ENCODE measurements at places on chromosomes 6 and 20.

- no peak for DNase-seq
Measured at GRCh38 chr20:16777126-16777525, 29.0 kb downstream of the OTOR start.

DNA sequence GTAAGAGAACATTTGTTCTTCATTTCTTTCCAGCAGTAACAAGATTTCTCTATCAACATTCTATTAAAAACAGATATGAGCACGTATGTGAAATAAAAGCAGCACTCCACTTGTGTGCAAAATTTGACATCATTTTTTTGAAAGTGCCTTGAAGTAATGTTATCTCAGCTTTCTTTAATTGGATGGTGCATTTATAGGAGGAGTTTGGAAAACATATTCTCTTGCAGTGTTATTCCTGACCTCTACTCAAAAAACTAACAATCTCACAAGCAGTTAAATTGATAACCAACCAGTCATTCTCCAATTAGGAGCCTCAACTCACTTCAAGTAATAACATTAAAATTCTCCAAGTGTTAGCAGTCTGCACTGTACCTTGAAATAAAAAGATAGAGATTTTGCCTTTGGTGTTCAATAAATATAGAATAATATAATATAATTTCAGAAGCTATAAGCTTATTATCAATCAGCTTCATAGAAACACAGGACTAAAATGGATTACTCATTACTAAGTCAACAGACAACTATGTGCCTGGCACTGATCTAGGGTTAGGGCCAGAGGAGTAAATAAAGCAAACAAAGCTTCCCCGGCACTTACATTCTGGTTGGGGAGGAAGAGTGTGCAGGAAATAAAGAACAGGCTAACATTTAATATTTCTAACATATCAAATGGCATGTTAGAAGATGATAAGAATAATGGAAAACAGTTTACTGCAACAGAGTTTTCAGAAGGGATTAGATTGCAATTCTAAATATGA, 149.0 kb upstream of the SGK1 start:
- no peak for DNase-seq

- no peak for DNase-seq
Measured at GRCh38 chr6:16681260-16681873, 79.9 kb downstream of the ATXN1 start.

DNA sequence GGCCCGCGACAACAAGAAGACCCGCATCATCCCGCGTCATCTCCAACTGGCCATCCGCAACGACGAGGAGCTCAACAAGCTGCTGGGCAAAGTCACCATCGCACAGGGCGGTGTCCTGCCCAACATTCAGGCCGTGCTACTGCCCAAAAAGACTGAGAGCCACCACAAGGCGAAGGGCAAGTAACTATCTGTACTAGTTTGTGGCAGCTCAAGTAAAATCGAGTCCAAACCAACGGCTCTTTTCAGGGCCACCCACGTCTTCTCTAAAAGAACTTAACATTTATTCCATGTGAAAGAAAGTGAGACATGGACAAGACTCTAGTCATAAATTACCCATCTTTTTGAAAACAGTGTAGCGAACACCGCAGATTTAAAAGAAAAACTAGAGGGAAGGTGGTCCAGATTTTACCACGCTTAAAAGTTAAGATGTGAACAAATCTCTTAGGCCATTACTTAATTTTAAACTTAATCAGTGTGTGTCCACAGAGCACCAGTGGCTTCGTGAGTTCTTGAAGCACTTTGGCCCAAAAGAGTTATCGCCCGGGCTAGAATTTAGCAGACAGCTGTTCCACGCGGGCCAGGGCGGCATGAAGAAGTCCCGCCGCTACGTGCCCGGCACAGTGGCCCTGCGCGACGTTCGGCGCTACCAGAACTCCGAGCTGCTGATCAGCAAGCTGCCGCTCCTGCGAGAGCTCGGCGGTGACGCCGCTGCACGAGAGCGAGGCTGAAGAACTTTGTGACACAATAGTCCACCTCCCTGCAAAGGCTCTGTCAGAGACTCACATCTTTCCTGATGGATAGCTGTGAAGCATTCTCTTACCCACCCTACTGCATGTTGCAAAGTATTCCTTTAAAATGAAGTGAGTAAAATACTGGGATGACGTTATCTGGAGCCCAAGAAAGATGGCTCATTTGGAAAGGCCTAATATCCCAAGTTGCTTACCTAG, 113.9 kb upstream of the PRSS16 start:
- DNase-seq = peak; percentile 92

DNA sequence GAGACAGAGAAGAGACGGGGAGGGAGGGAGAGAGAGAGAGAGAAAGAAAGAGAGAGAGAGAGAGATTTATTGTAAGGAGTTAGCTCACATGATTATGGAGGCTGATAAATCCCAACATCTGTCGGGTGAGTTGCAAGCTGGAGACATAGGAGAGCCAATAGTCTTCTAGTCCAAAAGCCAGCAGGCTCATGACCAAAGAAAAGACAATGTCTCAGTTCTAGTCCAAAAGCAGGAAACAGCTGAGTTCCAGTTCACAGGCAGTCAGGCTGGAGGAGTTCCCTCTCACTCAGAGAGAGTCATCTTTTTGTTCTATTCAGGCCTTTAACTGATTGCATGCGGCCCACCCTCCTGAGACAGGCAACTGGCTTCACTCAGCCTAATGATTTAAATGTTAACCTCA, 416.6 kb downstream of the PREX1 start:
- no peak for DNase-seq

GRCh38 chr6:3450888-3451287, 6.0 kb downstream of the SLC22A23 start:
- no peak for DNase-seq

DNA sequence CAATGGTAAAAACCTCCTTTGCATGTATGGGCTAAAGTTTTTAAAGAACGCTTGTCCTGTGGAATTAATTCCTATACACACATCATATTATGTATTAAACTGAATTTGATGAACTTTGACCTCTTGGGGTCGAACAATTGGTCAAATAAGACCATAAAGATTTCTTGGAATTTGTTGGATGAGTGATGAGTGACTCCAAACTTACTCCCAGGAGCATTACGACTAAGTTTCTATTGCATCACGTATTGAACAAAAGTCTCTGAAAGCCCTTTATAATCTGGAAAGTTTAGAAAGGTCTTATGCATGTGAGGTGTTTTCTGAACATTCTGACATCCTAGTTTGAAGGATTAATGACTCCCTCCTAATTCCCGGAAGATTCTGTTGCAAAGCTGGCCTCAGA, 126.9 kb upstream of the BMP5 start:
- no peak for DNase-seq

DNA sequence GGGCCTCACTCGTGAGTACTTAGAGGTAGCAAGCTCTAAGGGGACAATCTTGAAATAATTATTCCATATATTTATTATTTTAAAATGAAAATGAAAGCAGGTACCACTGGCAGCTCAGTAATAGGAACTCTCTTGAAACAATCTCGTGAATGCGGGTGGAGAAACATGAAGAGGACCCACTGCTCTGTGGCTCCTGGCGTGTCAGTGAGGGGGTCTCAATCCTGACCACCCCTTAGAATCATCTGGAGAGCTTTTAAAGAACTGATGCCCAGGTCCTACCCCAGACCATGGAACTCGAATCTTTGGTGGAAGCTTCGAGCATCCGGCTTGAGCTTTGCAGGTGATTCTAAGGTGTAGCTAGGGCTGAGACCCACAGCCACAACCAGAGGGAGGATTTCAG, 23.9 kb upstream of the PXDC1 start:
- DNase-seq = no peak

DNA sequence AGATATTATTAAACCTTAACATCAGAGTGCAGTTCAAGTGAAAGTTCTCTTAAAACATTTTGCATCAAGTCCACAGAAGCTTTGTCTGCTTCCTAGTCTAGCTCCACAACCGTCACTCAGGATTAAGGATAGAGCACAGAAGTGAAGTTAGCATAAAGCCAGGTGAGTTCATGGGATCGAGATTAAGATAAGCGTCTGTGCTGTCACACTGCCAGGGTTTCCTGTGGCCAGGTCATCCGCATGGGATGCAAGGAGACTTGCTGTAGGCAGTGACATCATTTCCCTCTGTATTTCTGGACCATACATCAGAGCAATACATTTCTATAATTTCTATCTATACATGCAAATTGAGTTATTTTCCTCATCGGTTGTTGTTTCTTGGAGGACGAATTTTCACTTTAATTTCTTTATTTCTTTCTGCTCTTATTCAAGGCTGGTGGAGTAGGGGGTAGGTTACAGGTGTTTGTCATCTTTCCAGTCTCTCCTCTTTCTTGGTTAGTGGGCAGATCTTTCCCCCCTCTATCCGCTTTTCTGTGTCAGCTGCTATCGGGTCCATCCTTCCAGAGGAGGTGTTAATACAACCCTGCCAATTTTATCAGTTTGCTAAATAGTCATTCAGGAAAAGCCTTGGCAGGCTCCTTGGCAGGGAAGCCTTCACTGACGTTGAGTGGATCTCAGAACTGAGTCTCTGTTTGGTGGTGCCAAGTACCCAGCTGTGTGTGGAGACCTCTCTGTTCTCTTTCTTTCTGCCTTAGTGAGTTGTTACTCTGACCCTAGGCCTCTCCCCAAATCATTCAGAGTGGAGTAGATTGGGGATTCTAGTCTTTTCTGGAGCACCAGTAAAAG, 307.6 kb upstream of the MAP3K7 start:
- DNase-seq = no peak

DNA sequence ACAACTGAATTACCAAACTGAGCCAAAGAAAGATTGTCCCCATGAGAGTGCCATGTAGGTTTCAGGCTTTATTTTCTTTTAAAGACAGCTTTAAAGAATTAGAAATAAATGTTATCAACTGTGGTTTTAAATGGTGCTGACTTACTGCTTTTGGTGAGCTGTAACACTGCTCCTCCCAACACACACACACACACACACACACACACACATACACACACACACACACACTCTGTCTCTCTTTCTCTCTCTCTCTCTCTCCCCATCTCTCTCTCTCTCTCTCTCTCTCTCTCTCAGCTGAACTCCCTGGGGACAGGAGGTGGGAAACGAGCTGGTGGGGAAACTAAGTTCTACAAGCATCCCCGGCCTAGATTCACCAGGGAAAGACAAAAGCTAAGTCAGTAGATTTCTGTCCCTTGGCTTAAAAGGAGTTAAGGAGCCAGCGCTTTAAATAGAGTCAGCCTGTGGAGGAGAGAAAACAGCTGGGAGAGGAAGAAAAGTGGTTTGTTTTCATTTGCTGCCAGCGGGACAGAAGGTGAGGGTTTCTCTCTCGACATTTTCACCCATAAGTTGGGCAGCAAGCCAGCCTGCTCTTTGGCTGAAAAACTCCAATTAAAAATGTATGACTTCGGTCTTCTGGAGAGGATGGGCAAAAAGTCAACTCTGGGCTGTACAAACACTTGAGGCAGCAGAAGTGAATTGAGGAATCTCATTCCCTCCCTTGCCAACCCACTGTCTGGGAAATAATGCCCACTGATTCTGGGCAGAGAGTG, 27.4 kb downstream of the CBLN4 start:
- DNase-seq = no peak

- DNase-seq = no peak
Measured at GRCh38 chr6:63685446-63686379, 50.1 kb downstream of the PHF3 start.

- no peak for DNase-seq
Measured at GRCh38 chr20:44856856-44857448, 28.6 kb upstream of the YWHAB start.

GRCh38 chr20:16666272-16666671, 63.6 kb upstream of the SNRPB2 start:
- DNase-seq = no peak

- no peak for DNase-seq
Measured at GRCh38 chr6:156827382-156827781, 50.2 kb downstream of the ARID1B start.

DNA sequence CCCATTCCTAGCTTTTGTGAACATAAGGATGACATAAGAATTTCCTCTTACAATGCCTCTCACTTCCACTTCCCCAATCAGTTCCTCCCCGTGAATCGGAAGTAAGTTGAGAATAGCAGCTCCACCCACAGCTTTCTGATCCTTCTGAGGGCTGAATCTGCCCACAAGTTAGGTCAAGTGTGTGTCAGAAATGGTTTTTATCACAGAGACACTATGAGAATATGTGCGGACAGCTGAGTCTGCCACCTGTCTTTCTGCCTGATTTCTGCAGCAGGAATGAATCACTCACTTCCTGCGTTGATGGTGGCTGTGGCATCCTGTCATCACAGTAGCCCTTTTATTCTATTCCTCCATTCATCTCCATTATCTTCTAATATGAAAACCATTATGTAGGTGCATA, 70.2 kb downstream of the RIN2 start:
- DNase-seq = no peak

DNA sequence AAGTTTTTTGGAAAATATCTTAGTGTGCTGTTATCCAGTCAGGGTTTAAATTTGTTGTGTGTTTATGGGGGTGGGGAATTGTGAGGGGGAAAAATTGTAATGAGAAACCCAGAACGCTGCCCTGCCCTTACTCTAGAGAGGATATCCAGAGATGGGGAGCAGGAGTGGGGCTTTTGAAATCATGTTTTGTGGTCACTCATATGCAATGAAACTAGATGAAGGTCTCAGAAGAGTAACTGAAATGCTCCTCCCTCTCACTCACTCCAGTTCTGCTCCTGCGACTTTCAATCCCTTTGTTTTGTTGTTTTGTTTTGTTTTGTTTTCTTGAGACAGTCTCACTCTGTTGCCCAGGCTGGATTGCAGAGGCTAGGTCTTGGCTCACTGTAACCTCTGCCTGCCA, 100.0 kb downstream of the CRYBG1 start:
- no peak for DNase-seq

GRCh38 chr20:19813846-19814640, 56.0 kb downstream of the RIN2 start:
- no peak for DNase-seq

- no peak for DNase-seq
Measured at GRCh38 chr6:156557251-156557910, 219.8 kb upstream of the ARID1B start.

- no peak for DNase-seq
Measured at GRCh38 chr20:61887596-61888093, 178.0 kb downstream of the TAF4 start.

DNA sequence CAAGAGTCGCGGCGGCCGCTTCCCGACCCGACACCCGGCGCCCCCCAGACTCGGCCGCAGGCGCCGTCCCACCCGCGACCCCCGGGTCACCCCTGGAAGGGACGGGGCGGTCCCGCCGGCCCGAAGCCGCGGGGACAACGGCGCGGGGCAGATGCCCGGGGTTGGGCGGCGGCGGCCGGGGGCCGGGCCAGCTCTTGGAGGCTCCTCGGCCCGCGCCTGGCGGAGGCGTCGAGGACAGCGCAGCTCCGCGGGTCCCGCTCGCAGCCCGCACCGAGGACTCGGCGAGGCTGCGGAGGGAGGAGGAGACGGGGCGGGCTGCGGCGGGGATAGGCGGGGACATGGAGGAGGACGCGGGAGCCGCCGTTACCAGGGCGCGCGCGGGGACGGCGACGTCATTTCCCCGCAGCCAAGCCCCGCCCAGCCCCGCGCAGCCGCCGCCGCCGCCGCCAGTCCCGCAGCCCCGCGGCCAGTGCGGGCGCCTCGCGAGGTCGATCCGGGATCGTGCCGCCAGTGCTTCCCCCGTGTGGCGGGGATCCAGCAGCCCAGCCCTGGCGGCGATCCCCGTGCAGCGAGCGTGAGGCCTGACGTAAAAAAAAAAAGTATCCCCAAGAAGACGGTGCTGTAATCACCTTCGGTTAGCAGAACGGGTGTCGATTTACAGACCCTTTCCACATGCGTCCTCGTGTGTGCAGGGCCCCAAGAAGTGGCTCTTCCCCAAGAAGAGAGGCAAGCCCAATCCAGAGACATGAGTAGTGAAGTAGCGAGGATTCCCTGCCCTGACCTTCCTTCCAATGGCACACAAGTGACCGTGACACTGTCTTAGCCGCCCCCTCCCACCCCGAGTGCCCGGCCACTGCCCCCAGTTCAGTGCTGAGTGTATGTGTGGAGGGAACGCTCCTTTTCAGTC, at the start of gene FAM184A:
TSS of gene FAM184A (minus strand) at position 289 of the 907 bp plus-strand sequence. CDS start 365 bp downstream, outside the sequence.
- DNase-seq = peak; percentile 88

Measured in erythroblast (primary cell).